Hippocampal formation (tissue), 2 donors: ENCODE measurements at places on chromosomes 12 and 14.

- DNase-seq = no peak
These were observed 214.2 kb downstream of the CACNA1C start for GRCh38 chr12:2266666-2267620.

DNA sequence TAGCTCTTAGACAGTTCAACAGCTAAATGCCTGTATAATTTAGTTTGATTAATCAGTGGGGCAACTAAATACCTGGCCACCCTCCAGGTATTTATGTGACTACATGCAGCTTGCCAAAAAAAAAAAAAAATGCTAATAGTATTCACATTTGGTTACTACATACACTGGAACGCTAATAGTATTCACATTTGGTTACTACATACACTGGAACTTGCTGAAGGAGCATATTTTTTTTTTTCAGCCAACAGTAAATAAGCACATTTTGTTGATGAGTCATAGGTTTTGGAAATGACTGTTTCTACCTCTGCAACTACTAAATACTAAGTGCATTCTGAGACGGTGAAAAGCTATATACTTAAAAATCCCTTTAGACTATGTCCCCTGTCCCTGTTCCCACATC, 1172.3 kb downstream of the LRFN5 start:
- DNase-seq = no peak

DNA sequence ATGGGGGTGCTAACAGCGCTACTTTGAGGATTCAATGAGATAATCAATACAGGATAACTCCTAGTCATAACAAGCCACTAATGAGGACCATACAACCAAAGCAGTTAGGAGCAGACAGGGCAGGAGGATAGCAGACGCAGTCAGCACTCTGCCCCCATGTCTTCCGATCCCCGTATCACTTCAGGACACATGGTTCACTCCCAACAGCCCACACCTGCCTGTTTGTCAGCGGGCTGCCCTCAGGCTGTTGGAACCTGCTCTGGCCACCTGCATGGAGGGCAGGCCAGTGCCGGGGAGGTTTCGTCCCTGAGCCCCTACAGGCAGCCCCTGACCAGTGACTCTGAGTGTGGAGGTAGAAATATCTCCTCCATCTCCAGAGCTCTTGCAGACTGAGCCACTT, 37.1 kb upstream of the LTBP2 start:
- no peak for DNase-seq

GRCh38 chr14:58565832-58566231, 71.9 kb upstream of the DACT1 start:
- no peak for DNase-seq

DNA sequence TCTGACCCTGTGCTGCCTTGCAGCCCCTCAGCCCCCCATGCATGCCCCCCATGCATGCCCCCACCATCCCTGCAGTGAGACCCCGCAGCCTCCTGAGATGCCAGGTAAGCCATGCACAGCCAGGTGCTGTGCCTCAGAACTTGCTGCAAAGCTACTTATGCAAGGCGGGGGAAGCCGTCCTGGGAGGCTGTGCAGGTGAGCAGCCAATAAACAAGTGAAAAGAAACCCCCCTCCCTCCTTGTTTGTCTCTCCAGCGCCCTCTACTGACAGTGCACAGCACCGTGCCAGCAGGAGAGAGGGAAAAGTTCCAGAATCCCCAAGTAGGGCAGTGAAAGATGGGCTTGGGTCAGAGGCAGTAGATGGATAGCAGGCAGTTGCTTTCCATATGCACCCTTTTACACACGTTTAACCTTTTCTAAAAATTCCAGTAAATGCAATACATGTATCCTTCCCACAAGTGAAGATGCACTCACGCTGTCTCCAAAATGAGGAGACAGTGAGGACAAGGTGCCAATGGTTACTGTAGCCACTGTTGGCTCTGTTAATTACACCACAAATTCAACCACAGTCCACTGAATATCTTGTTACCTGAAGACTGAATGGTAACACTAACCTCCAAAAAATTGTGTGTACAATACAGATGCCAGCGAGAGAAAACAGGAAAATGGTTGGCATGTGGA, 18.0 kb downstream of the TNFAIP2 start:
- no peak for DNase-seq

- no peak for DNase-seq
These were observed 400.5 kb downstream of the ETNK1 start for GRCh38 chr12:23025372-23026016.

DNA sequence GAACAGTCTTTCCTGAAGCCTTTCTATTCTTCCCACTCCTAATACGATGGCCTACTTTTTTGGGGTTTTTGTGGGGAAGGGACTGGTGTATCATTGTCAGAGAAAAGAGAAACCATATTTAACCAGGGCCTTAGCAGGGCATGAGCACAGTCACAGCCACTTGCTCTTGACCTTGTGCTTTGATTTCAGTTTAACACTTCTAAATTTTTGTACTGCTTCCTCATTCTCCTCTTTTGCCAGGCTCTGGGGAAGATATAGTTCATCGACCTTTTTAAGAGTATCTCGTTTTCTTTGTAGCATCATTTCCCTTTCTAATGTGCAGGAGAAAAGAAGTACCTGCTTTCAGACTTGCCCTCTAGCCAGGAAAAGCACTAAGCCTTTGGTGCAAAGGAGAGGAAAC, 2.2 kb downstream of the ZBTB1 start:
- no peak for DNase-seq

- no peak for DNase-seq
These were observed 64.8 kb upstream of the CMKLR1 start for GRCh38 chr12:108403952-108404351.

DNA sequence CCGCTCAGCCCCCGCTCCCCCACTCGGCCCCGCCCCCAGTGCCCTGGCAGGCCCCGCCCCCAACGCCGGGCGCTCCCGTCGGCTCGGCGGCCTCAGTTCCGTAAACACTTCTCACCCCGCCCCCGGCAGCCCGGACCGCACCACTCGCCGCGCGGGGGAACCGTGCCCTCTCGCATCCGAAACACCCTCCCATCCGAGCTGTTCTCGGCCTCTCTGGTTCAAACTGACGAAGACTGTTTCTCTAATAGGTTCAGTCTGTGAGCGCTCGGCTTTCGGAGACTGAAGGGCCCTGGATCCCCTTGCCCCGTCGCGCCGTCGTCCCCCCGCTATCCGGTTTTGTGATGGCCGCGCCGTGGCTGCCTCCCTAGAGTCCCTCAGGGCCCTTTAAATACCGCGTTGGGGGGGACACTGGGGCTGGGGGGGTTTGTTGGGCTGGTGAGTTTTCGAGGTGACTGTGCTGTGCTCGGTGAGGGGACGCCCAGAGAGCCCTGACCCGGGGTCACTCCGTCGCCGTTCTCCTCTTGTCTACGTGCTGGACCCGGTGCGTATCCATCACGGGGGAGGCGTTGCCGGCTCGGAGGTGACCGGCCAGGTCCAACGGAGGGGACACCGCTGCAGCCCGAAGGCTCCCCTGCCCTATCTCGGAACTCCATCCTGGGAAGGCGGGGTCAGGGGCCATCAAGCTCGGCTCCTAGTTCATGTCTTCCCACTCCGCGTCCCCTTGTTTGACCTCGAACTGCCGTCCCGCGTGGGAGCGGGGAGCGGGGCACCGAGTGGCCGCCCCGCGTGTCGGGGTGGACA, at the start of gene TCP11L2:
TCP11L2 (plus strand) TSS at position 333 of the 801 bp plus-strand sequence. CDS start 8,343 bp downstream, outside the sequence.
- peak; percentile 94 for DNase-seq

GRCh38 chr12:4665236-4665635, 16.3 kb downstream of the NDUFA9 start:
- no peak for DNase-seq

DNA sequence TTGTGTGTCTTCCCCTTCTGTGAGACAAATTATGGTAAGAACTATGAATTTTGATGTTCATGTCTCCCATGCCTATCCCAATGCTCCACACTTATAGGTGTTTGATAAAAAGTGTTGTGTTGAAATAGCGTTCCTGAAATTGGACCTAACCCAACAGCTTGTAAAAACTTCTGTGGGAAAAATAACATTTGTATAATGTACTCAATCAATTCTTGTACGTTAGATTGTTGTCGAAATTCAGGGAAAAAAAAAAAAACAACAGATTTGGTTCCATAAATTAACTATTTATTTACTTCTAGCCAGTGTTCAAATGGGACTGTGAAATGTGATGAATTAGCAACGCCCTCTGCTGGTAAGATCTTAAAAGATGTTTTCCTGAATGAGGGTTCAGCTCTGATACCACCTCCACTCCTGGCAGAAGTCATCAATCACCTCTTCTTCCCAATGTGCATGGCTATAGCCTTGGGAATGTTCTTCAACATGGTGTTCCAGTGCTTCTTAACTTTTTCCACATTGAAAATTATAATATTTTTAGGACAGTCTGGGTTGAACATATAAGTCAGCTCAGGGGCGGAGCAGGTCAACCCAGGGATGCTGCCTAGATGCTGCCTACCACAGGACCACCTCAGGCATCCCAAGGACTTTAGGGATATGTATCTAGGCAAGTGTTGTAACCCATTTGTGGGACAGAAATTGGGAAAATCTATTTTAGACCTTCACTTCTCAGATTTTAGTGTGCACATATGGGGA, 170.6 kb downstream of the OTOGL start:
- peak; percentile 58 for DNase-seq

- DNase-seq = no peak
These were observed 113.9 kb upstream of the MYL2 start for GRCh38 chr12:111034083-111034885.

DNA sequence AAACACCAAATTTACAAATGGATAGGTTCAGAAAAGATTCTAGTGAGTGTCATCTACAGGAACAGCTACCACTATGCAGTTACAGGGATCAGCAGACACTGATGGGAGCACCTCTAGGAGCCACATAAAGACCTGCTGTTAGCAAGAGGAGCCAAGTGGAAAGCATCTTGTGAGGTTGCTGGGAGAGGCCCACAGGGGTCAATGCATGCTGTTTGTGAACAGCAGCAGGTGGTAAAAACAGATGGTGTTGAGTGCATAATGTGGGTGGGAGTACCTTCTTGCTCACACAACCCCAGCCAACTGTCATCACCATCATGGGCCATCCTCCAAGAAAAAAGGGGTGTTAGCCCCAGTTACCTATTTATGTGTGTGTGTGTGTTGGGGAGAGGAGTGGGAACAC, 215.2 kb upstream of the SSTR1 start:
- DNase-seq = no peak

DNA sequence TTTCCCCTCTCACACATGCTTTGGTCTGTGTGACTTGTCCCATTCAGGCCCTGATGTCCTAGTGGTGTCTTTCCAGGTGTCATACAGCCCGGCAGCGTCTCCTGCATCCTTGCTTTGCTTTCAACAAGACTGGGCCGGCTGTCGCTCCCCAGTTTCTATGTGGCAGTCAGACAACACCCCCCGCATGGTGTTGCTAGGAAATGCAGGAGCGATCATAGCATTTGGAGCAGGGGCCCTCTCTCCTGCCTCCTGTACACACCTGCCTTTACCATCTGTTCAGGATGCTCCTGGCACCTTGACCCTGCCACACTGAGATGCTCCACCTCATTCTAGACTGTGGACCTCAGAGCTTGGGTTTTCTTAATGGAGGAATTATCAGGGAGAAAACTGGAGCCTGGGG, 29.5 kb downstream of the CACNA1C start:
- no peak for DNase-seq

DNA sequence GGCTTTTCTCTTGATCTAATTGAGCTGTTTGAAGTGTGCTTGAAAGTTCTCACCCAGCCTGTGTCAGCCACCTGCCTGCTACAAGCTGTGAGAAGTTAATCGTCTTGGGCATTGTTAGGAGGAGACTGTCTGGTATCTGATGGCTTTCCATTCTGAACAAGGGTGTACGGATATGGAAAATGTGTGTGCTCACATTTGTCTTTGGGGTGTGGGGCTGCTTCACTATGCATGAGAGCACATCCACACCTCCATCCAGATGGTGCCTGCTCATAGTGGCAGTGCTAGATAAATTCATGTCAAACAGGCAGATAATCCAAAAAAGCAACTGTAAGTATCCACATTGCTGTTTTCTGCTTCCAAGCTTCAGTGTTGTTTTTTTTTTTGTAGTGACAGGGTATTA, 462.2 kb downstream of the DIO2 start:
- no peak for DNase-seq

DNA sequence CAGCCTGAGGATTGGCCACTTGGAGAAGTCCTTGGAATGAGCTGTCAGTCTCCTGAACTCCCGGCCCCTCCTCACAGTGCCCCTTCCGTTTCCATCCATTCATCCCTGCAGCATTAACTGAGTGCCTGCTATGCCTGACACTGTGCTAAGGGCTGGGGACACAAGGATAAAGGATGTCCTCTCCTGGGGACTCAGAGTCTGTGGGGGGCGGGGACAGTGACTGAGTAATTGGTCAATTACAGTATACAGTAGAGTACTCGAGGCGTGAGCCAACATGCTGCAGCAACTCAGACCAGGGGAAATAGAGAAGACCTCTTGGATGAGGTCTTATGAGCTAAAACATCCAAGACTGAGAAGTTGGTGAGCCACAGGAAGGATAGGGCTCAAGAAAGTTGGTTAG, 43.4 kb upstream of the PWP1 start:
- no peak for DNase-seq

- no peak for DNase-seq
These were observed 98.3 kb downstream of the TTC7B start for GRCh38 chr14:90717916-90718315.

DNA sequence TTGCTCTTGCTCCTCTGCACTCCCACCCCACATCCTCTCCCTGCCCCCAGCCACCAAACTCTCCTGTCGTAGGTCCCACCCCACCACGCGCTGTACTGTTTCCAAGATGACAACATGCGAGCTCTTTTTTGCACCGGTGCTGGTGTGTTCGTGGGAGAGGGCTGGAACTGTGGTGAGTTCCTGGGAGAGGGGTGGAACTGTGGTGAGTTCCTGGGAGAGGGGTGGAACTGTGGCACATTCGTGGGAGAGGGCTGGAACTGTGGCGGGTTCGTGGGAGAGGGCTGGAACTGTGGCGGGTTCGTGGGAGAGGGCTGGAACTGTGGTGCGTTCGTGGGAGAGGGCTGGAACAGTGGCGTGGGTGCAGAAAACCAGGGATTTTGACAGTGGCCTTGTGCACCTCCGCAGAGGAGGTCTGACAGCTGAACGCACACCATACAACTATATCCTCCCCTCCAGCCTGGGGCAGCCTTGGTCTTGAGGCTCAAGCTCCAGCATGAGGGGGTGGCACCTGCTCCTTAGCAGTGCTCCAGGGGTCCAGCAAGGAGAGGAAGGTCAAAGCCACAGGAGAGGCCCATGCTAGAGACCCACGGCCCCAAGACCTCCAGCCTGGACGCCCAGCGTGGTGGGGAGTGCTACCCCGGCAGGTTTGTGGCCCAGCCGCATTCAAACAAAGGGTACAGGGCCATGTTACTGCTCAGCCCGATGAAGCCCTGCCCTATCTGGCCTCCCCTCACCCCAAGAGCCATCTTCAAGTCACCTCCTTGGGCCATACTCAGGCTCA, 50.1 kb downstream of the ACTN1 start:
- no peak for DNase-seq
